Germinal center (tissue), 1 donor: ENCODE measurements at places on chromosomes 2 and 18.

- no peak for DNase-seq
Observed at GRCh38 chr2:105739944-105740530, 4.7 kb upstream of the NCK2 start.

DNA sequence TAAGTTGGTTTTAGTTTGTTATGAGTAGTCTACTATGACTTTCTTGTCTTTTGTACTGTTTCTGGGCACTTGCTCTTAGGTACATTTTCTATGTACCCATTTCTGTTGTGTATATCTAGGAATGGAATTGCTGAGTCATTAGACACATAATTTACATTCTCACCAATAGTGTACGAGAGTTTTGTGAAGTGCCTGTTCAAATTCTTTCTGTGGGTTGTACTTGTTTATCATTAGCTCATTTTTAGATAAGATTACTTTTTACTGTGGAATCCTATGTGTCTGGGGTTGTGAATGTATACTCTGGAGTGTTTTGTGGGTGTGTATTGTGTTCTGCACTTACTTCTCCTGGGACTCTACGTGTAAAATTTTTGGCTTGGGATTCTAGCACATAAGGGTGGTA lies 36.6 kb upstream of the CD28 start:
- DNase-seq = no peak

GRCh38 chr18:68714366-68714711 lies 569 bp downstream of the TMX3 start:
- DNase-seq = peak; percentile 28

DNA sequence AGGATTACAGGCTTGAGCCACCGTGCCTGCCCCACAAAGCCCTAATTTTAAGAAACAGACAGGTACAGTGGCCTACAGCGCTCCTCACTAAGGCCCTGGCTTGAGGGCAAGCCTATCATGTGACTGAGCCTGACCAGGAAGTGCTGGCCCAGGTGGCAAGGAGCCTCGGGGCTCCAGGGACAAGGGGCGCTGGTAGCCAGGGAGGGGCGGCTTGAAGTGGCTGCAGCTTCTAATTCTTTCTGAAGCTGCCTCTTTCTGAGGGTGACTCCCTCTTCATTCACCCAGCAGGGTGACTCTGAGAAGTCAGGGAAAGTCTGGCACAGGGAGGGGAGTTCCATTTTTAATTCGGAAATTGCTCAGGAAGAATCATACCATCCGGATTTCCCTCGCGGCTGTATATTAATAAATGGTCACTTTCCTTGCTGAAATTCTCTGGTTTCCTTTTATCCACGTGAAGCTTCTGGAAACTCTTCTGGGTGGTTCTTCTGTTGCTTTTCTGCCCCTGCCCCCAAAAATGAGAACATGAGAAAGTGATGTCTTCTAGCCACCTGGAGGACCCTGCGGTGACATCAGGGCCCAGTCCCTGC lies 115.7 kb downstream of the FAM210A start:
- no peak for DNase-seq

- DNase-seq = no peak
Observed at GRCh38 chr2:34143149-34143548, 544.0 kb upstream of the FAM98A start.

DNA sequence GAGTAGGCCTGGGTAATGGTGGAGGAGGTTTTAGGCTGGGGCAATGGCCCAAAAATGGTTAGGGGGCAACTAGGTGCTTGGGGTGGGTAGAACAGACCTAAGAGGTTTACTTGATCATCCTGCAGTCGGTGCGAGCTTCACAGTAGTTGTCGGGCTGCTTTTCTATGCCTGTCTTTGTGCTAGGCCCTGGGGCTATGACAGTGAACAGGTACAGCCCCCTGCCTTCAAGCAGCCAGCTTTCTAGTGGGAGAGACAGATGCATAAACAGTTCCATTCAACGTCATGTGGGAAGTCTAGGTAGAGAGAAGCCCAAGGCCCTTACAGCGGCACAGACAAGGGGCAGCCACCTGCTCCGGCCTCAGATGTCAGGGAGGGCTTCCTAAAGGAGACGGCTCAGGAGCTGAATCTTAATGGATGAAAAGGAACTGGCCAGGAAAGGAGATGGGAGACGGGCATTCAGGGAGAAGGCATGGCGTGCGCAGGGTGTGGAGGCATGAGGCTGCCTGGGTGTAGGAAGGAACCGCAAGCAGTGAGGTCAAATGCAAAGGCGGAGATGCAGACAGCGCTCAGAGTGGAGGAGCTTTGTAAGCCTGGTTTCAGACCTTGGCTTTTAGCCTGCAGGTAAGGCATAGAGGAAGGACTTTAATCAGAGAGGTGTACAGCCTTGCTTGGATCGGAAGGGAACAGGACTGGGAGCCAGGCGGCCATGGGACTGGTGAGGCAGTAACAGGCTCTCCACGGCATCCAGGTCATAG lies 6.0 kb downstream of the CTIF start:
- DNase-seq = no peak

- DNase-seq = no peak
Observed at GRCh38 chr2:238254095-238254723, 14.4 kb upstream of the HES6 start.
